ENCODE measurements at places on chromosomes 4 and X.

DNA sequence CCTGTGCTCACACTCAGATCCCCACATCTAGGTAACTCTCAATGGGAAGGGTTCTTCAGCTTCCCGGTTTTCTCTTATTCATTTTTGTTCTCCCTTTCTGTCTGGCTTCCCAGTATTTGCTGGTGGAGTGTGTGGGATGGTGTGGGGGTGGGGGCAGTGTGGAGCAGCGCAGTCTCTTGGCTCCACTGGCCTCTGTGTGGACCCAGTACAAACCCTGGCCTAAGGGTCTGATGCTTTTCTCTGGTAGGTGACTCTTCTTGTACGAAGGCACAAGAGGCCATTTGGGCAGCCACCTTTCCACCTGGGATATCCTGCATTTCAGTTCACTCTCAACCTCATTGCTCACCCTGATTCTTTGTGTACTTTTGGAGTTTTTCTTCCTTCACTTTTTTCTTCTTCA lies 71.3 kb downstream of the NBDY start:
- no peak for DNase-seq

GRCh38 chr4:97072666-97073065 lies 1070.6 kb downstream of the STPG2 start:
- DNase-seq = no peak

GRCh38 chr4:77355731-77356130 lies 198.7 kb downstream of the CCNG2 start:
- DNase-seq = no peak

- no peak for DNase-seq
Measured at GRCh38 chr4:83440899-83441298, 14.7 kb downstream of the HELQ start.

DNA sequence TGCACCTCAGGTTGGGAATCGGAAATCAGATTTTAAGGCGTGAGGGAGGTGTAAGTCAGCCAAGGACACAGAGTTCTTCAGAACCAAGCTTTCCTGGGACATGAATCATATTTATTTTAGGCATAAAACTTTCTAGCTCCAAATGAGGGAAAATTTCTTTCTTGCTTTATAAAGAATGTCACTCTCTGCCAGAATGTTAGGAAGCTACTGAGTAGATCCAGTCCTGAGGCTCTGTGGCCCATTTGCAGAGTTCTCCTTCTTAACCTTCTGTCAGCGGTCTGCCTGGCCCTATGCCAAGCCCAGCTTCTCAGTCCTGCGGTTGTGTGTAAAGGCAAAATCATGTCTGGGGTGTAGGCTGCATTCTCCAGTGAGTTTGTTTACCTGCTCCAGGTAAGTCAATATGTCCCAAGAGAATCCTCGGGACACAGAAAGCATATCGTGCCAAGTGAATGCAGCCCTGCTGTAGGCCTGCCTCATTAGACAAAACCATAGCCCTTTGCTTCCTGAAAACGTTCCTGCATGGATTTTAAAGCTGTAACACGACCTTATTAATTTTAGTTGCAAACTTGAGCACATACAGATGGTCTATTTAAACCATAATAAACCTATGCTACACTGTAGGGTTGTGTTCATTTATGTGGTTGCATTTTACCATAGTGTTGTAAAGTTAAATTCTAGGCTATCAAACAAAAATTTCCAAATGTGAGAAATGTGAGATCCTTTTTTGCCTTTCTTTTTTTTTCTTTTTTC lies 29.2 kb upstream of the CCNI start:
- peak; percentile 34 for DNase-seq

DNA sequence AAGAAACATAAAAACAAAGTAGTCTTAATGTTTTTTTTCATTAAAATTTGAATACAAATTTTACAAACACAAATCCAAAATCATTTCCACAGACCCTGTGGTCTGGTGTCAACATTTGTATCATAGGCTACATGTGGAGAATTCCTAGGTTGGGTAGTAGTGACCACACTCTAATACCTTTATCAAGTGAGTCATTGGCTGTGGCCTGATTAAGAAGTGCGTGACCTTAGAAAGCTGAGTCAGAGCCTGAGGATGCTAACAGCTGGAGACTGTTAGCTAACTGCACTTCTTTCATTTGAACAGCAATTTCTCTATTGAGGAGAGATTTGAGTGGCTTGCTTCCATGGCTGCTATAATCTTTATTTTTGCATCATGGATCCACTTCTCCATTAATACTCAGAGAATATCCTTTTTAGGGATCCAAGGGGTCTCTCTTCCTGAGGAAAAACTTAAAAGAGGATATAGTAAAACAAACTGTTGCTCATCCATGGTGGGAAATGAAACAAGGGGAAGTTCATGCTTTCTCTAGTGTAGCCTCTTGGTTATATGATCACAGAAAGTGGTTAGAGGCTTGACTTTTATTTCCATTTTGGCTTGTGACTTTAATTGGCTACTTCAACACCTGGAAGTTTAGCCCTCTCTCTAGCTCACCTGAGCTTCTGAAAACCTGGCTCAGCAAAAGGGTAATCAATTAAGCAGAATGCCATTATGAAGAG lies 335.8 kb downstream of the PABPC4L start:
- DNase-seq = no peak

DNA sequence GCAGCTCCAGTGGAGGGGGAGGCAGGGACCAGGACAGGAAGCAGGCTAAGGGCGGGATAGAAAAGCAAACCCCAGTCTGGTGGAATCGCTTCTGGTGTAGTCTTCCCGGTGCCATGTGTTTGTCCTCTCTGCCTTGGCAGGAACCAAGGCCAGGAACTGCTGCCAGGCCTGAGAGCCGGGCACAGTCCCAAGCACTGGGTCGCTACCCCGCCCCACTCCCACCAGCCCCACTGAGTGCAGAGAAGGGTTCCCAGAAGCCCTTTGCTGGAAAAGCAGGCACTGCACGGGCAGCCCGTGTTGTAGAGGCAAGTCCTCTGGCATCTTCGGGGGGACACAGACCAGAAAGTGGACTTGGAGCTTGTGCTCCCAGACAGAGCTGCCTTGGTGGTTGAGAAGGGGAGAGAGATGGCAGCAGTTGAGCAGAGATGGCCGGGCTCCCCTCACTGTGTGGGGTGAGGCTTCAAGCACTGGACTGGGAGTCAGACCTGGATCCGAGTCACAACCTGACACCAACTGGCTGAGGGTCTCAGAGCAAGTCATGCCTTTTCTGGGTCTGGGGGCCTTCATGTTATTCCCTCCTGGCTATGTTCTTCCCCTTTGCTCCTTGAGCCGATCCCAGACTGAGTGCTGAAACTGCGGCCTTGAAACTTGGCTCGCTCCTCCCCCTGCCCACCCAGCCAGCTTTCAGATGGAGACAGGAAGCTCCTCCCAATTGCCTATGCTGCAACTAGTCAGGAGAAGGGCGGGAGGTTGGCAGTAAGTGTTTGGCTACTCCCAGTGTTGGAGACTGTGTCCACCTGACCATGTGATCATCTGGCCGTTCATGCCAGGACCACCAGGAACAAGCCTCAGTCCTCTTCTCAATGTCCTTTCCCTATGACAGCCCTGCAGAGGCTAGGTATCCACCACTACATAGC lies 59.7 kb upstream of the MTM1 start:
- no peak for DNase-seq

DNA sequence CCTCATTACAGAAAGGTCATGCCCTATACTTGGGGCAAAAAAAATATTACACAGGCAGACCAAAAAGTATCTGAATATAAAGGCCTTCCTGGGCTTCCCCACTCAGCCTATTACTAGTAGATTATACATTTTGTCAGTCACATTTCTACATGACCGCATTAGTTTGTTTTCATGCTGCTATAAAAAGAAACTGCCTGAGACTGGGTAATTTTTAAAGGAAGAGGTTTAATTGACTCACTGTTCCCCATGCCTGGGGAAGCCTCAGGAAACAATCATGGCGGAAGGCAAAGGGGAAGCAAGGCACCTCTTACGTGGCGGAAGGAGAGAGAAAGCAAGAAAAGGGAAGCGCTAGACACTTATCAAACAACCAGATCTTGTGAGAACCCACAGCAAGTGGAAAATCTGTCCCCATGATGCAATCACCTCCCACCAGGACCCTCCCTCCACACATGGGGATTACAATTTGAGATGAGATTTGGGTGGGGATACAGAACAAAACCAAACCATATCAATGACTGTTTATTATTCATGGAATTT lies 1312.0 kb downstream of the PCDH7 start:
- DNase-seq = no peak
